ENCODE measurements at places on chromosomes 4 and X. TPM values are rescaled to one million over a fixed set of nuclear protein-coding genes. Genes with fewer than 3 reads are reported as not detected.
A peak's percentile ranks its signal among the peaks of the same experiment; 100 is the strongest.

DNA sequence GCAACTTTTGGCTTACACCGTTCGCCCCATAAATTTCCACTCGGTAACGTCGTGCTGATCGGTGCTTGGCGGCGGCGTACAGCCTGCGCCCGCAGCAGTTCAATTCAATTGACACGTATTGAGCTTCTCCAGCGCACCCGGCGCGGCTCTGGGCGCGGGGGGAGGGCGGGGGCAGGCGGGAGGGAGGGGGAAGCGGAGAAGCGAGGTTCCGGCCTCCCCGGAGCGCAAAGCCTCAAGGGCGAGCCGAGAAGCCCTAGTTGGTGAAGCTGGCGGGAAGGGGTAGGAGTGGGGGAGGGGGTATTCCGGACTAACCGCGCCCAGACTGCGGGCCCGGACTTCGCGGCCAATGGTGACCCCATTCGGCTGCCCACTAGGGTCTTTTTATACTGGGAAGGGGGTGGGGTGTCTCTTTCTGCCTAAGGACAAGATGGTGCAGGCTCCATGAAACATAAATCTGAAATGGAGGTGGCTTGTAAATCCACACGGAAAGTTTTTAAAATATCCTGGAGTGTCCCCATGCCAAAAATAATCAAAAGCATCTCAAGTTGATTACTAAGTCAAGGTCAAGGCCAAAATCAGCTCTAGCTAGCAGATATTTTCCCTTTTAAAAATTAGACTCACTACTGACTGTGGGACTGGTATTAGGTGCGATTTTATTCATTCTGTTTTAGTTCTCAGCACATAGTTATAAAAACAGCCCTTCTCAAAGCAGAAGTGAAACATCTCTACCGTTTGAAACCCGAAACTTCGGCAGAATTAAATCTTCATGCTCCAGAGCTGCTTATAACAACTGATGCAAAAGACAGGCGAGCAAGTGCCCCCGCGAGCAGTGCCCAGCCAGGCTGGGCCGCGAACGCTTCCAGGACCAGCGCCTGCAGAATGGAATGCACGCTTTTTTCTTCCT is 1.5 kb upstream of the BCOR start:
- H3K36me3 ChIP-seq: no peaks in the 10 kb centered on the region
- peaks cover 76% of the 10 kb centered on the region for H3K27me3 ChIP-seq
- peak; percentile 69 for DNase-seq
- H3K27ac ChIP-seq: peak overlapping the region; percentile 88

The TBX22 gene
- total RNA-seq: not detected

- peaks cover 11% of the 10 kb centered on the region for H3K4me1 ChIP-seq
- H3K27me3 ChIP-seq: no peaks in the 10 kb centered on the region
- H3K27ac ChIP-seq: no peak overlapping the region
- H3K36me3 ChIP-seq: peaks cover 48% of the 10 kb centered on the region
Measured at GRCh38 chrX:2488621-2489285, 12.0 kb downstream of the DHRSX start.

- no peaks in the 10 kb centered on the region for H3K4me1 ChIP-seq
- no peak overlapping the region for H3K27ac ChIP-seq
- DNase-seq: no peak
- no peaks in the 10 kb centered on the region for H3K27me3 ChIP-seq
- no peak overlapping the region for H3K4me3 ChIP-seq
Measured at GRCh38 chrX:70656304-70656703, 211.7 kb downstream of the DLG3 start.

GRCh38 chrX:17859609-17860178 is 1.4 kb downstream of the RAI2 start:
- peak overlapping the region; percentile 67 for H3K4me3 ChIP-seq
- H3K36me3 ChIP-seq: no peaks in the 10 kb centered on the region
- H3K27ac ChIP-seq: peak overlapping the region; percentile 74

DNA sequence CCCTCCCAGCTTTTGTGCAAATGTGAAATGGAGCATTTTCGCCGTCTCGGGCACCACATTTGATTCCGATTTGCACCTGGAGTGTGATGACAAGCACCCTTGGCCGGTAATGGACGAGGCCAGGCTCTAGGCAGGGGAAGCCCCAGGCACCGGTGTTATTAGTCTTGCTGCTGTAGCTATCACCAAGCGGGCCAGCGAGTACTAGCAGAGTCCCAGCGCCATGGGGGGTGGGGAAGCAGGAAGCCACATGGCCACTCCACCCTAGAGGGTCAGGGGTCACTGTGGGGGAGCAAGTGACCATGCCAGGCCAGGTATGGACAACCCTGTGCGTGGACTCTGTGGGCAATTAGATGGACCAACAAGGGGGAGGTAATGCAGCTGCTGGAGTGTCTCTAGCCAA is 88.8 kb downstream of the CPZ start:
- no peaks in the 10 kb centered on the region for H3K4me1 ChIP-seq
- H3K27me3 ChIP-seq: no peaks in the 10 kb centered on the region
- no peaks in the 10 kb centered on the region for H3K36me3 ChIP-seq
- DNase-seq: no peak
- H3K4me3 ChIP-seq: no peak overlapping the region

The PSAPL1 gene
- 37.5 TPM for total RNA-seq

DNA sequence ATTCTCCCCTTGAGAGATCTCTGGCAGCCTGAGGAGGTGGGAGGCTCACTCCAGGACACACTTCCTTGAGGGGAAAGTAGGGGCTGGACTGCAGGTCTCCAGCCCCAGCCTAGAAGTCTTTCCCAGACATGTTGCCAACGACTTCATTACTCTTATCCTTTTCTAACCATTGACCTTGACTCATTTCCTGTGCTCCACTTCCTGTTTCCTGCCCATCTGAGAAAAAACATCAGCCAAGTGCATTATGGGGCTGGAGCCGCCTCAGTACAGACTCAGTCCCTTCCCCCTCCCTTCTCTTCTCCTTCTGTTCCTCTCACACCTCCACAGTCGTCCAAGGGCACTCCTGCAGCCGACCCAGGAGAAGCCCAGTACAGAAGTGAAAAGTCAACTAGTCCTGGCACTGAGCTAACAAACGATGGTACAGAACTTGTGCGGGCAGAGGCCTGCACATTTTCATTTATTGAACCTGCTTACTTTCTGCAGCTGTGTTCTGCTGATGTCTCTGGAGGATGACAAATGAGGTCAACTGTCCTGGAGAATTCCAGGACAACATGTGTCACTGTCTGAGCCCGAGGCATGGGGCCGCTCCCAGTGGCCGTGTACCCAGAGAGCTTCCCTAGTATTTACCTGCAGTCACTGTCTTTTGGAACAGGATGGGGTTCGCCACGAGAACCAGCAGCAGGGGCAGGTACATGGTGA is 20.1 kb downstream of the GPR143 start:
- H3K4me3 ChIP-seq: no peak overlapping the region
- no peaks in the 10 kb centered on the region for H3K36me3 ChIP-seq
- DNase-seq: peak; percentile 30
- H3K4me1 ChIP-seq: no peaks in the 10 kb centered on the region

- H3K4me3 ChIP-seq: no peak overlapping the region
- H3K27me3 ChIP-seq: no peaks in the 10 kb centered on the region
Measured at GRCh38 chr4:93072292-93072691, 756.3 kb upstream of the ATOH1 start.

- no peaks in the 10 kb centered on the region for H3K36me3 ChIP-seq
- no peaks in the 10 kb centered on the region for H3K27me3 ChIP-seq
- no peak for DNase-seq
- H3K27ac ChIP-seq: no peak overlapping the region
- H3K4me1 ChIP-seq: no peaks in the 10 kb centered on the region
Measured at GRCh38 chr4:81245218-81246009, 30.4 kb upstream of the PRKG2 start.

All from stomach (tissue), 19 donors.